HFFc6 (cell line): ENCODE measurements at places on chromosomes 11 and 22. TPM values are rescaled to one million over a fixed set of nuclear protein-coding genes. Genes with fewer than 3 reads are reported as not detected.
A peak's percentile ranks its signal among the peaks of the same experiment; 100 is the strongest.

DNA sequence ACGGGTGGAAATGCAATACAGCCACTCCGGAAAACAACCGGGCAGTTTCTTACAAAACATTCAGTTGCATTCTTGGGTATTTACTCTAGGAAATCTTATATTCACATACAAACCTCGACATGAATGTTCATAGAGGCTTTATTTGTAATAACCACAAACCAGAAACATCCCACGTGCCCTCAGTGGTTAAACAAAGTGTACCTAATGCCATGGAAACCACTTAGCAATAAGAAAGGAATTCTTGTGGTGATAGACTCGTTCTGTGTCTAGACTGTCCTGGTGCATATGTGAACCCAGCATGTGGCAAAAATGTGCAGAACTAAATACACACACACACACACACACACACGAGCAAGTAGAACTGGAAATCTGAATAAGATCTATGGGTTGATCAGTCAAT lies 1073.3 kb downstream of the TBC1D22A start:
- peak; percentile 90 for DNase-seq

DNA sequence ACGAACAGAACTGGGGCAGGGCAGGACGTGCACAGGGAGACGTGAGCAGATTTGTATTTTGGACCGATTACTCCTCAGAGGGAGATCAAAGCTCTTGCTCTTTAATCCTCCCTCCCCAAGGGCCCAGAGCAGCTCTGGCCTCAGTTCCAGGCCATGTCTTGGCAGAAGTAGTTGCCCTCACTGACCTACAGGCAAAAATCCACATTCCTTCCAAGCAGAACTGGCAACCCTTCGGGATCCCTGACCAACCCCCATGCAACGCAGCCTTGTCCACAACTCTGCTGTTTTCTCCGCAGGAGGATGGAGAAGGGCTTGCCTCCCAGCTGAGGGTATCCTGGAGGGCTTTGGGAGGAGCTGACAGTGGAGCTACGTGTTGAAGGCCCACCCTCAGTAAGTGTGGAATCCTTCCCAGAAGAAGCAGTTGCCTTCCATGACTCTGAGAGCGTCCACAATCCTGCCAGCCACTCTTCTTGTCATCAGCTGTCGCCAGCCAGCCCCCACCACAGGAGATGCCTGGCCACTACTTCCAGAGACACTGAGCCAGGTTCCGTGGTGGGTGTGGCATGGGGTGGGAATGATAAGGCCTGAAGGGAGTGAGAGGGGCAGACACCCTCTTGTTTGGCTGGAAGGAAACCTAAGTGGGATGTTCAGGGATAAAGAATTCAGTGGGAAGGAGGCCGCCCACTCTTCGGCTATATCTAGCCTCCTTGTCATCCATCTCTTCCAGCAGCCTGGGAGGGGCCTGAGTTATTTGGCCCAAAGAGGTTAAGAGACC lies 68.1 kb downstream of the PDE2A start:
- no peak for DNase-seq

- DNase-seq = no peak
These were observed 775 bp upstream of the ISX start for GRCh38 chr22:35065183-35065582.

GRCh38 chr11:101803651-101804050 lies 111.2 kb upstream of the CEP126 start:
- DNase-seq = no peak

DNA sequence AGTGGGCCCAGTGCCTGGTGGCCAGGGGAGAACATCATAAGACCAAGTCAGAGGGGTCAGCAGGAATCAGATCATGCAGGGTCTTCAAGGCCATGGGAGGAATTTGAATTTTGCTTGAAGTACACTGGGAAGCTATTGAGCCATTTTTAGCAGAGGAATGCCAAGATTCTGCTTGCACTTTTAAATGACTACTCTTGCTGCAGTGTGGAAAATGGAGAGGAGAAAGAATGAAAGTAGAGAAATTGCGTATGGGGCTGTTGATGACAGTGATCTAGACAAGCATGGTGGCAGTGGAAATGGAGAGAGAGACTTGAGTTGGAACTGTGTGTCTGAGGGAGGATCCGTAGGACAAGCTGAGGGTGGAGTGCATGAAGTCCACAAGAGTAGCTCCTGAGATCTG lies 128.1 kb downstream of the WNT7B start:
- DNase-seq = no peak

GRCh38 chr22:32752816-32753520 lies 48.5 kb upstream of the TIMP3 start:
- no peak for DNase-seq

Gene CALCA
- not detected in 3 replicates for total RNA-seq

Gene ANO1
- not detected in 3 replicates for total RNA-seq

Gene DUSP8
- 0.48 to 1.6 TPM (median 1.1 TPM) in 3 replicates for total RNA-seq

GRCh38 chr11:128437136-128437535 lies 150.2 kb downstream of the ETS1 start:
- peak; percentile 41 for DNase-seq

DNA sequence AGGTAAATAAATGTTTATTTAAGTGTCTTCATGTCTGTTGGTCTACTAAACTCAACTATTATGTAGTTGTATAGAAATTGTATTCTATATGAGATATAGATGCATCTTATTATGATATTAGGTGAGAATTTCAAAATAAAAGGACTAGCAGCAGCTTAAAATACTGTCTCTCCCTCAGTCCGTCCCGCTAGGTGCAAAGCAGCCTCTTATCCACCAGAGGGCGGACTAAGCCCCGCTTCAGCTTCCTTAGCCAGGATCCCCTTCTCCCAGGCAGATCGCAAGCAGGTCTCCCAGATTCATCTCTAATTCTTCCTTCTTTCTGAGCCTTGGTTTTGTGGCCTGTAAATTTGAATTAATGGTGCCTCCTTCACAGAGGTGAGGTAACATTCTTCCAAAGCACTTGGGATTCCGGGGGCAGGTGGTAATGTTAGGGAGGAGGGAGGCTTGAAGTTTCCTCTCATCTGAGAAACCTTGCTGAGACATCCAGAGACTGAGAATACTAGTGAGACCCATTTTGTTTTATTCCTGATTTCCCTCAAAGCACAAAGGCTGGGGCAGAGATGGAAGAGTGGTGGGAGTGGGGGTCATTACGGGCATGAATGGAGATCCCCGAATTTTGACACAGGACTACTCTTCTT lies 13.5 kb upstream of the INSC start:
- DNase-seq = peak; percentile 62

- DNase-seq = no peak
These were observed 70.1 kb downstream of the FAM181B start for GRCh38 chr11:82663535-82663934.

Gene ACO2
- 78.0 to 85.6 TPM (median 78.8 TPM) in 3 replicates for total RNA-seq

DNA sequence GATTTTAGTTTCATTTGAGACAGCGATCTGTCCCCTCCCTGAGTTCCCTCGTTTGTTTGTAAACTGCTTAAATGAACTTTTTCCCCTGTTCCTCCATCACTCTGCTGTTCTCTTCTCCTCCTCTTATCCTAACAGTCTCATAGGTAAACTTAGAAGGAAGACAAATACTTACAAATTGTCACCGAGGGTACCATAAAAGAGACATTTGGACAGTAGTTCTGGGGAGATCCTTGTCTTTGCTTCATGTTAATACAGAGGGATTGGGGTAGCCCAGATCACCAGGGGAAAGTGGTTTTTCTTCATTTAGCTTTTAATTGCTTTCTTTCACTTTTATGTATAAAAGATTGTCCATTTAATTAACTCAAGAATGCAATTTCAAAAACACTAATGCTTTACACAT lies 46.1 kb downstream of the ZBTB16 start:
- DNase-seq = no peak

Gene FAM76B
- total RNA-seq = 7.7 and 7.8 TPM in 2 replicates

Gene HEPHL1
- not detected in 3 replicates for total RNA-seq

GRCh38 chr22:17684245-17684644 lies 45.7 kb downstream of the BCL2L13 start:
- no peak for DNase-seq

DNA sequence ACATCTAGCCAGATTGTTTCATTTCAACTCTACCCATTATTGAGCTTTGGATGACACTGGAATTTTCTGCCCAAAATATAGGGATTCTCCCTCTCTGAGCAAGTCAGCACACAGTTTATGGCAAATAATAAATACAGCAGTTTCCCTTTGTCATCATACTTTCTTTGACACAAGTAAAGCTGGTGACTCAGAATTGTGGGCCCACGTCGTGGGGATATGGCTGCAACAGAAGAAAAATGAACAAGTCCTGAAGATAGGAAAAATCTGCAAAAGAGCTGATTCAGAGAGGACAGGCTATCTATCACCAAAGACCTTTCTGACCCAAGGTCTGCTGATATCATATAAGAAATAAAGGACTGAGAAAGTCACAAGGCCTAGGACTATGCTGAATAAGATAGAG lies 236.3 kb upstream of the ZC3H12C start:
- DNase-seq = no peak

DNA sequence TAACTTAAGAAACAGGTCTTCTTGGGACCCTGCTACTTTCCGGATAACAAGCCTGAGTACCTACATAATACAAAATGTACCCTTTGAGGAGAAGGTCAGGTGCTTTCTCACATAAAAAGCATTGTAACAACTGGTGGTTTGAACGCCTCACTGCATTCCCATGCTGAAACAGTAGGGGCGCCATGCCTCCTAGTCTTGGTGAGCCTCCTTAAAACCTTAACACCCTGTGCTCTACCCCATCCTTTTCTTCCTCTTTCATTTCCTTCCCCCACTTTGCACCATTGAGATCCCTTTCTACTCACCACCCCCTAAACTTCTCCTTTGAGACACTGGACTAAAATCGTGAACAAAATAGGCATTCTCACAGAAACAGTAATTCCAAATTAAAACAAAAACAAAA lies 729.3 kb downstream of the NTM start:
- DNase-seq = no peak

Gene HMOX1
- 51.2 and 116 TPM in 2 replicates for total RNA-seq

Gene CWF19L2
- 5.4 to 6.6 TPM (median 6.5 TPM) in 3 replicates for total RNA-seq

Gene UCP3
- total RNA-seq = 0.10 to 0.84 TPM (median 0.27 TPM) in 3 replicates

Gene IL10RA
- total RNA-seq = not detected in 2 replicates

Gene PTPN5
- not detected in 3 replicates for total RNA-seq

DNA sequence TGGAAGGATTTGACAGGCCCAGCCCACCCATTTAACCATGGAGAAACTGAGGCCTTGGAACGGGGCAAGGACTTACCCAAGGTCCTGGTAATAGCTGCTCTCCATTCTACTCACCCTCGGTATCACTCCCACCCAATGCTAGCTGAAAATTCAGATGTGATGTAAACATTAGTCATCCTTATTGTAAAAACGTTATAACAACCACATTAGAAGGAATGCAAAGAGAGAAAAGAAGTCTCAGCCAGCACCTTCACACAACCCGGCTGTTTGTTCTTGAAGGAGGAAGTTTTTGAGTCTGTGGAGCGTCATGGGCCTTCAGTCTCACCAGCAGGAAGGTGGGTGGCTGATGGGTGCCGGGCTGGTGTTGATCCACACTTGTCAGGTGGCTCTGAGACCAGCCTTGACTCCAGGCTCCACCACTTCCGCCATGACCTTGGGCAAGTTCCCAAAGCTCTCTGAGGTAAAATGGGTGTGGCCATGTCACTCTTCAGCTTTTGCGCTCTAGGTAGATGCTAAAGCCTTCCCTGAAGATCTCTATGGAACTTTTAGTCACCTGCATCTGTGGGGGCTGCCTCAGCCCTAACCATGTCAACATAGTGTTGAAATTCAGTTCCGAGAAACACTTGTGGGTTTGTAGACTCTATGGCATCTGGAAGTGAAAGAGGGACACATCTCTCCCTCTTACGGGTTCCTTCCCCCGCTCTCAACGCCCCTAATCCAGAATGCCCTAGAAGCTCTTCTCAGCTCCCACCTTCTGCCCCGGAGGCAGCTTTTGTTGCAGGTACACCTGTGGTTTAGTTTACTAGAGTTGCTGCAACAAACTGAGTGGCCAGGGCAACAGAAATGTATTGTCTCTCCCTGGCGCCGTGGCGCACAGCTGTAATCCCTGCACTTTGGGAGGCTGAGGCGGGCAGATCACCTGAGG lies 14.8 kb downstream of the CD6 start:
- DNase-seq = peak; percentile 40

Gene AQP11
- total RNA-seq = 1.3 to 1.4 TPM (median 1.3 TPM) in 3 replicates

DNA sequence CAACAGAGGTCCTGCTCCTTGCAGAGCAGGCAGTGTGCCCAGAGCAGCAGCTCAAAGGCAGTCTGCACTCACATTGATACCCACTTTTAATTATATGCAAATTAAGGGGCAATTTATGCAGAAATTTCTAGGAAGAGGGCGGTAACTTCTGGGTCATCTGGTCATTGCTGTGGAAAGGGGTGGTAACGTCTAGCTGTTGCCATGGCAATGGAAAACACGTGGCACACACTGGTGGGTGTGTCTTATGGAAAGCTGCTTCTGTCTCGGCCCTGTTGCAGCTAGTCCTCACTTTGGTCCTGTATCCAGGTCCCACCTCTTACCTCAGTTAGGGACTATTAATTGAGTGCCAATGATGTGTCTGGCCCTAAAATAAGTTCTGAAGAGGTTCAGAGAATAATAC lies 36.8 kb downstream of the BARX2 start:
- DNase-seq = no peak

GRCh38 chr11:64759722-64760719 lies at the start of gene PYGM:
TSS of gene PYGM (minus strand) at chr11:64759974. CDS start at chr11:64759898, 76 bp downstream.
- no peak for DNase-seq

DNA sequence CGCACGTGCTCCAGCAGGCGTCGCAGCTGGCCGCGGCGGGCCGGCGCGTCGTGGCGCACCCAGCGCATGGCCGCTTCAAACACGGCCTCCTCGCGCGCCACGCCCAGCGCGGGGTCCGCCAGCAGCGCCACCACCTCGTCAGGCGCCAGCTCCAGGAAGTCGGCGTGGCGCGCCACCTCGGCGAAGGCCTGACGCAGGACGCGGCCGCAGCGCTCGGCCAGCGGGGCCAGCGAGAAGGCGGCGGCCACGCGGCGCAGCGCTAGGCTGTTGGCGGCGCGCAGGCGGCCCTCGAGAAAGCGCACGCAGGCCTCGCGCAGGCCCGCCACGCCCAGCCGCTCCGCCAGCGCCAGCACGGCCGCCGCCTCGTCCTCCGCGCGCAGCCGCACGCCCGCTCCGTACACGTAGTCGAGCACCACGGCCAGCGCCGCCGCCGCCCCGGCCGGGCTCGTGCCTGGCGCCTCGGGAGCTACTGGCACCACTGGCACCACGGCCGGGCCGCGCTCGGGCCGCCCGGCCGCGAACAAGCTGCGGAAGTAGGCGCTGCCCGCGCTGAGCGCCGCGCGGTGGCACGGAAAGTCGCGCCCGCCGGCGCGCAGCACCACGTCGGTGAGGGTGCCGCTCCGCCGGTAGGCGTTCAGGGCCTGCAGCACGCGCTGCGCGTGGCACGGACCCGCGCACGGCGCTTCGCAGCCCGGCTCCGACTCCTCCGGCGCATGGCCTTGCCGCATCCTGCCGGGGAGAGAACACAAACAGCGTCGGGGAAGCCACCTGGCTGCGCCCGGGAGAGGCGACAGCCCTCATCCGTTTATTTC lies 2.9 kb downstream of the KLHL35 start:
- DNase-seq = no peak

DNA sequence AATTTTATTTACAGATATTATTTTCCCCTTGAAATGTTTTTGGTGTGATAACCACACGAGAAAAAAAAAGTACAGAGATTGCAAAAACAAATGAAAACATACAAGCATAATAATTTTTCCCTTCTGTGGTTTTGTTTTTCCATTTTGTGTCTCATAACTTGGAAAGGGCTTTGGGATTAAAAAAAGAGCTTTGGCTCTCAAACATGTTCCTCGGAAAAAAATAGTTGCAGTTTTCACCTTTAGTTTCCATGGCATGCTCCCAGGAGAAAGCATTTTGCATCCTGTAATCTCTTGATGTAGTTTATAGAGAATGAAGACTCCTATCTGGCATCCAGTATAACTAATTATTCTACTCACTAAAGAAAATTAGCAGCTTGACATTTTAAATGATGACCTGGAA lies 362.1 kb upstream of the PDGFD start:
- DNase-seq = no peak

- DNase-seq = no peak
These were observed 20.3 kb downstream of the BMAL1 start for GRCh38 chr11:13297917-13298356.

- DNase-seq = no peak
These were observed 34.3 kb downstream of the RCOR2 start for GRCh38 chr11:63882555-63883242.
